ENCODE measurements at places on chromosomes 5 and 9.

- DNase-seq: no peak
Measured at GRCh38 chr9:21331676-21332402, 3.4 kb downstream of the KLHL9 start.

GRCh38 chr9:33245341-33245740 is 5.4 kb downstream of the SPINK4 start:
- no peak for DNase-seq

GRCh38 chr5:67142816-67143215 is 53.8 kb downstream of the CD180 start:
- DNase-seq: no peak

DNA sequence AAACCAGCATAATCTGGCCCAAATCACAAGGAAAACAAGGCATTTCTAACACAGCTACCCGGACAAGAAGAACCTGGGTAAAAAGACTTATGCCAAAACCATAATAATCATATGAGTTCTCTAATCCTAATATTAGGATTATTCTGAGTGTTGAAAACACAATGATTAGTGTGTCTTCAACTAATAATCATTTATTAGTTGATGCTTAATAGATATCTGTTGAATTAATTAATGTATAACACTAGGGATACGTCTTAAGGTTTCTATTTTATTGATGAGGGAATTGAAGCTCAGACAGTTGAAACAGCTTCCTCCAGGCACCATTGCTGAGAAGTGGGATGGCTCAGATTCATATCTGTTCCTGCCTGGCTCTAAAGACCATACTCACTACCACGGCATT is 112.2 kb downstream of the DOCK2 start:
- DNase-seq: no peak

DNA sequence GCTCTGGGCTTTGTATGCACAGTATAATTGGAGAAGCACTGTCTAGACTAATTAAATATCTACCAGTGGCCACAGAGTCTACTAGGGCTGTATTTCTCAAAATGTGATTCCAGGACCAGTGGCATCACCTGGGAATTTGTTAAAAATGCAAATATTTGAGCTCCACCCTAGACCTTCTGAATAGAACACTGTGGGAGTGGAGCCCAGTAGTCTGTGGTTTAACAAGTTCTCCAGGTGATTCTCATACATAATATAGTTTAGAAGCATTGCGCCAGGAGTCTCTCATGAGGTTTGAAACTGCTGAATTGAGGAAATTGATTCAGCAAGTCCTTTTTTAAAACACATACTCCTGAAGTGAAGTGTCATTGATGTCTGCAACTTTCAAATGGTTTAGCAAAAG is 74.7 kb downstream of the FCHO2 start:
- DNase-seq: no peak

DNA sequence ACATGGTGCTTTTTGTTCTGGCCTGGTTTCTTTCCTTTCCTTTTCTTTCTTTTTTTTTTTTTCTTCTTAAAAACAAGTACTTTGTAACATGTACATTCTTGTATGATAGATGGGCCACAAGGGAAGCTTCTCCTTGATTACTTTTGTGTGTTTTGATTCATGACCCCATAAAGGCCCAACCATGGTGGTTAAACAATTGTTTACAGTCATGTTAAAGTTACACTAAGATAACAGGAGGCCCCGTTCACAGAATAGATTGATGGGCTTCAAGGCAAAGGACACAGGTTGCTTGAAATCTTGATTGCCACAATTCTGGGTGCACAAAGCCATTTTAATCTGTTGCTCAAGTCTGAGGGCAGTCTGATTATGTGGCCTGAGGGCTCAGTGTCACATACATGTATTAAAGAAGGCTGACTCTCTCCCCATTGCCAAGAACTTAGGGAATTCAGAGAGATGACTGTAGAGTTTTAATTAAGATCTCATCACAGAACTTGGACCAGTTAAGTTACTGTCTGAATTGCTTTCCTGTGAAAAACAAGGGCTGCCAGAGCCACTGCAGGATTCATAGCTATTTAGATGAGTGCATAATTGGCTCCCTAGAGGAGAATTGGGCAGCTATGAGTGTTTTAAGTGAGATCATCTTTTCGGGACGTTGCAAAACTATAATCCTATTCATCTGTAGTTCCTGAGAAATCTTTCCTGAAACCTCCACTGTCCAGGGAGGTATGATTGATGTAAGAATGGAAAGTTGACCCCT is 163.4 kb downstream of the TLE4 start:
- no peak for DNase-seq

DNA sequence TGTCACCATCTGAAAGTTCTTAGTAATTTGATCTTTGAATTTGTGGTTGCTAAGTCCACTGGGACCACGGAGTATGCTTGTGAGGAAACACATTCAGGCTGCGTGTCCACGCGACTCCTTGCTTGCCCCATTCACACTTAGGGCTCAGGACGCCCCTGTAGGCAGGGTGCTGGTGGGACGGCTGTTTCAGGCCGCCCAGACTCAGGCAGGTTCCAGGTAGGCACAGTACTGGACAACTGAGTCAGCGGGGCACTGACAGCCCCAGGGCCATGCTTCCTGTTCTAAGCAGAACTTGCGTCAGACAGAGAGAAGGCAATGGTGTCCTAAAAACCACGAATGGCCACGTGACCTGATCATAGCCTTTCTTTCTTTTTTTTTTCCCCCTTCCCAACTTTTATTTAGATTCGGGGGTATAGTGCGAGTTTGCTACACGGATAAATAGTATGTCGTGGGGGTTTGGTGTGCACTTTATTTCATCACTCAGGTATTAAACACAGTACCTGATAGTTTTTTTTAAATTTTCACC is 7.7 kb upstream of the RASGEF1C start:
- no peak for DNase-seq

GRCh38 chr5:178327931-178328711 is 95.5 kb upstream of the PHYKPL start:
- DNase-seq: no peak

- no peak for DNase-seq
Measured at GRCh38 chr9:1048811-1049210, 1.3 kb upstream of the DMRT2 start.

GRCh38 chr5:126624534-126624933 is 23.8 kb downstream of the PHAX start:
- DNase-seq: peak; percentile 63

GRCh38 chr9:93223260-93224180 is 39.6 kb downstream of the WNK2 start:
- peak; percentile 7 for DNase-seq

GRCh38 chr9:18796696-18797270 is 236.2 kb downstream of the SAXO1 start:
- no peak for DNase-seq

GRCh38 chr9:69815313-69815712 is 5.3 kb upstream of the CFAP95 start:
- DNase-seq: no peak

- DNase-seq: no peak
Measured at GRCh38 chr9:114757984-114758383, 47.9 kb downstream of the TNFSF15 start.

- DNase-seq: no peak
Measured at GRCh38 chr5:150662731-150663516, 1.9 kb downstream of the MYOZ3 start.

GRCh38 chr5:64872044-64872443 is 103.3 kb downstream of the CWC27 start:
- DNase-seq: no peak

- DNase-seq: no peak
Measured at GRCh38 chr9:131281119-131281965, 5.0 kb upstream of the FAM78A start.

GRCh38 chr5:75362474-75362975 is 25.5 kb downstream of the HMGCR start:
- DNase-seq: no peak

DNA sequence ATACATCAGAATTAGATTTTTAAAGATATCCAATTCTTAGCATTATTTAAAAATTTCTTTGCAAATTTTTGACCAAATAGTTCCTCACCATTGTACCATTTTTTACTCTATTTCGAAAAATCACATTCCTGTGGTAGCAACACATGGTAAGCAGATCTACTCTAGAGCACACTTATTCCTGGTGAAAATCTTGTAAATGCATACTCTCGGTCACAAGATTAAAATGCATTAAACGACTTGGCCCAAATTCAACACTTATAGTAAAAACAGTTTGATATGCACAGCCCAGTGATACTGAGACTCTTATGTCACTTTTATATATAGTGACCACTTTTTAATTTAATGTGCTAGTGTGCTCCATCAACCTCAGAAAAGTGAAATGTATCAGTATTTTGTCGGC is 208.8 kb upstream of the TARS1 start:
- DNase-seq: no peak

DNA sequence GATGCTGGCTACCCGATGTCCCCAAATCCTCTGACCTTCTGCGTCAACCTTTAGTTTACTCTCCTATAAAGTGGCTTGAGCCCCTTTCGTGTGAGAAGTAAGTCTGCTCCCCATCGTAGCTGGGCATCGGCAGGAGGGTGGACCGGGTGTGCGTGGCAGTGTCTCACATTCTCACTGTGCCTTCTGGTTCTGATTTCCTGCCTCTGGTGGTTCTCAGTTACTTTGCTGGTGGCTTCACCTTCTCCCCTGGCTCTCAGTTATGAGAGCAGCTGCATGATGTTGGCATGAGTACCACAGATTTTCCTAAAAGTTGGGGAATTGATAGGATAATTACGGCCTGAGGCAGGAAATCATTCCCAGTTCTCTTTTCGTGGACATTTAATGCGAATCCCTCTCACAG is 47.0 kb upstream of the RPS23 start:
- no peak for DNase-seq

DNA sequence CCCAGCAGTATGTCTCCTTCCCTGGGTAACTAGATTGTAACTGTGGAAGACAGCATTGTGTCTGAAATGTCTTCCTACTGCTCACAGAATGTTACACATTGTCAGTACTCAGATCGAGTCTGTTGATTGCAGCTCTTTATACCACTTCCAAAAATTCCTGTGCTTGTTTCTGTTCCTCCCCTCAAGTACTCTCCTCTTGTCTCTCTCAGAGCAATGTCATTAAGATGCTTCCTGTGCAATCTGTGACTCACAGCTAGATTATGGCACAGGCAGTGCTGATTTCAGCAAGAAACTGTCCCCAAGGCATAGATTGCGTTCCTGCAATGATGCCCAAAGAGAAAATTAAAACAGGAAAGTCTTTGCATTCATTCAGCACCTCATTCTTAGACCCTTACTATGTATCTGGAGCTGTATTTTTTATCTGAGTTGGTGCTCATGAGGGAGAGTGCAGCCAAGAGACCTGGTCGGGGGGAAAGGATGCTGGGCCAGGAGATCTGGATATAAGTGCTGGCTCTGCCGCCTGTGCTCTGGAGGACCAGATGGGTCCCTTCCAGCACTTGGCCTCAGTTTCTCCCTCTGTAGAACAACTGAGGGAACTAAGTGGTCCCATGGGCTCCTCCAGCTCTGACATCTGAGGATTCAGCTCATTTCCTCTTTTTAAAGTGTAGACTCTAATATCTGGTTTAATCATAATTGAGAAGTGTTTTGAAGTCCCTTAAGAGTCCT is 40.8 kb upstream of the GNPDA1 start:
- DNase-seq: peak; percentile 50

GRCh38 chr9:36204906-36205547 is 14.3 kb downstream of the CLTA start:
- DNase-seq: peak; percentile 57

- DNase-seq: no peak
Measured at GRCh38 chr9:26535151-26535550, 357.5 kb downstream of the CAAP1 start.

GRCh38 chr5:101717721-101718120 is 578.4 kb downstream of the SLCO4C1 start:
- no peak for DNase-seq

DNA sequence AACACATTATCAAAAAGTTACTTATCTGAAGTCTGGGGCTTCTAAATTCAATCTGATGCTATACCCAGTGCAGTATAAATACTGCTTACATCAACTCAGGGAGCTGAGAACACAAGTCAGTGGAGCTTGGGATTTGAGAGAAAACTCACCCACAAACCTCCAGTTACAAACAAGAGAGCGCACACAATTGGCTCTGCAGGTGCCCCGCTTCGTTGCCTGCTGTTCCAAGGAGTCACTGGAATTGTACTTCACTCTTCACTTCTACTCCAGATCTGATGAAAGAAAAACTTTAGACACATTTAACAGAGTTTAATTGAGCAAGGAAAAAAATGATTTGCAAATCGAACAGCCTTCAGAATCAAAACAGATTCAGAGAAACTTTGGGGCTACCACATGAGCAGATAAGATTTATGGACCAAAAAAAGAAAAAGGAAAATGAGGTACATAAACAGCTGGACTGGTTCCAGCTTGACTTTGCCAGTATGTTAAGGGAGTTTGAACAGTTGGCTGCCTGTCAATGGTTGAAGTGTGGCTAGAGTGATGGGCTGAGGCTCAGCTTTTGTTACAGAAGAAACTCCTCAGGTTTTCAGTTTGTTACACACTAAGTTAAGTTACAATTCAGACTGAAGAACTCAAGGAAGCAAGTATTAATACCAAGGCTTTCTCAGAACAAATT is 156.6 kb downstream of the AOPEP start:
- peak; percentile 19 for DNase-seq

- DNase-seq: no peak
Measured at GRCh38 chr5:170740551-170741205, 42.8 kb upstream of the GABRP start.

GRCh38 chr9:98081477-98082219 is 25.1 kb downstream of the NANS start:
- DNase-seq: peak; percentile 68

- no peak for DNase-seq
Measured at GRCh38 chr5:6676702-6677101, 36.5 kb upstream of the TENT4A start.

GRCh38 chr5:157862183-157862851 is 3.4 kb upstream of the CLINT1 start:
- no peak for DNase-seq

- no peak for DNase-seq
Measured at GRCh38 chr5:7251132-7251531, 144.8 kb upstream of the ADCY2 start.

GRCh38 chr9:97307091-97307490 is 368 bp upstream of the CCDC180 start:
- DNase-seq: peak; percentile 80

GRCh38 chr5:69024241-69024651 is 69.6 kb upstream of the SLC30A5 start:
- peak; percentile 66 for DNase-seq

- no peak for DNase-seq
Measured at GRCh38 chr5:83687124-83687619, 33.5 kb downstream of the HAPLN1 start.

DNA sequence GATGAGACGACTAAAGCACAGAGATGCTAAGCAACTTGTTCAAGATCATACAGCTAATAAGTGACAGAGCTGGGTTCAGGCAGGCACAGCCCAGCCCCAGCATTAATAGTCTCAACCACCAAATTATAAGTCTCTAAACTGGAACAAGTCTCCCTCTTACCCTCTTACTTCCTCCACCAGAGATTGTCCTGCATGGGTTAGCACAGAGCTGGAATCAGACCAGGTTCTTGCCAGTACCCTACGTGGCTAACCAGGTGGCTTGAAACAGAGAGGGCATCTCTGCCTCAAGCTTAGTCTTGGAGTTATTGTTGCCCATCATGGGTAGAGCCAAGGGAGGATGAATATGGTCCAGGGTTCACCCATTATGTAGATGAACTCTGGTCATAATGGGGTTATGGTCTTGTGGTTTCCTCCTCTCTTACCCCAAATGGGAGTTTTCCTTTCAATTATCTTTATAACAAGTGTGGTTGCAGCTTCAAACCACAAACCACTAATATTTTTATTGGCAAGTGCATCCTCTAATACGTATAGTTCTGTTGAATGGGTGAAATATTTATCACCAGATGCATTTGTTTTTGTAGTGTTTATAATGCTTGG is 8.3 kb upstream of the XPA start:
- no peak for DNase-seq

- DNase-seq: no peak
Measured at GRCh38 chr5:111229221-111229835, 5.1 kb downstream of the CAMK4 start.
